C1 segment of cervical spinal cord (tissue), 14 donors: ENCODE measurements at places on chromosomes 12 and 14.

DNA sequence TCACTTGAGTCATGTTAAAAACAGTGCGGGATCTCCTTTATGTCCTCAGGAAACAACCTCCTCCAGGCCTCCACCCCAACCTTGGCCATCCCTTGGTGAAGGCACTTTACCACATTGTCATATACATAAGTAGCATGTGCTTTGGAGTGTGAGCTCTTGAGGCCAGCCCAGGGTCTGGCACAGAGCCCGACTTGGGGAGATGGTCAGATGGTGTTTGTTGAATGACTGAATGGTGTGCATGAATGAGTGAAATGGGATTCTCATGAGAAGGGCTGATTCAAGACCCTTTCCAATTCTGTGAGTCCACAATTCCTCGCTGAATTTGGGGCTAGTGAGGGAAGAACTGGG, 52.9 kb upstream of the DLK1 start:
- no peak for DNase-seq

- DNase-seq, result no peak
These were observed 5.6 kb downstream of the DAZAP2 start for GRCh38 chr12:51244269-51244668.

- DNase-seq, result no peak
These were observed 6.8 kb upstream of the ATG14 start for GRCh38 chr14:55418411-55418810.

DNA sequence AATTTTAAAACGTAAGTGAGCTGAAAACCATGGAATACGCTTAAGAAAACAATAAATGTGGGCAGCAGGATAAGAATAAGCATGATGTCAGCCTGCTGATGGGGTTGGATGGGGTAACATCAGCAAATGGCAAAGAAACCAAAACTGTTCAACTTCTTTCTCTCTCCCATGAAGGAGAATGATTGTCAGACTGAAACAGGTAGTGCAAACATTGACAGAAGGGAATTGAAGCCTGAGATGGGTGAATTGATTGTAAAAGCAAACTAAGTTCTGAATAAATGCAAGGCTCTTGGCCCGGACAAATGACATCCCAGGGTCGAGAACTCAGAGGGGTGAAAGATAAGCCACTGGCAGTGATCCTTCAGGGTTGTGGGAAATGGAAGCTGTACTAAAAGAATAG, 182.6 kb downstream of the ETV6 start:
- no peak for DNase-seq

DNA sequence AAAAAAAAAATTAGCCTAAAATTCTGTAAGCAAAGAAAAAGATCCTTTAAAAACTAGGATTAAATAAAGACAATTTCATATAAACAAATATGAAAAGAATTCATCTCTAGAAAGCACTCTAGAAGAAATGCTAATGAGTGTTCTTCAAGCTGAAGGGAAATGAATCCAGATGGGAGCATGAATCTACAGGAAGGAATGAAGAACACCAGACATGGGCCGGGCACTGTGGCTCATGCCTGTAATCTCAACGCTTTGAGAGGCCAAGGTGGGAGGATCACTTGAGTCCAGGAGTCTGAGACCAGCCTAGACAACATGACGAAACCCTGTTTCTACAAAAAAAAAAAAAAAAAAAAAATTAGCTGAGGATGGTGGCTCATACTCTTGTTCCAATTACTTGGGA, 297.2 kb downstream of the FBXL14 start:
- no peak for DNase-seq

DNA sequence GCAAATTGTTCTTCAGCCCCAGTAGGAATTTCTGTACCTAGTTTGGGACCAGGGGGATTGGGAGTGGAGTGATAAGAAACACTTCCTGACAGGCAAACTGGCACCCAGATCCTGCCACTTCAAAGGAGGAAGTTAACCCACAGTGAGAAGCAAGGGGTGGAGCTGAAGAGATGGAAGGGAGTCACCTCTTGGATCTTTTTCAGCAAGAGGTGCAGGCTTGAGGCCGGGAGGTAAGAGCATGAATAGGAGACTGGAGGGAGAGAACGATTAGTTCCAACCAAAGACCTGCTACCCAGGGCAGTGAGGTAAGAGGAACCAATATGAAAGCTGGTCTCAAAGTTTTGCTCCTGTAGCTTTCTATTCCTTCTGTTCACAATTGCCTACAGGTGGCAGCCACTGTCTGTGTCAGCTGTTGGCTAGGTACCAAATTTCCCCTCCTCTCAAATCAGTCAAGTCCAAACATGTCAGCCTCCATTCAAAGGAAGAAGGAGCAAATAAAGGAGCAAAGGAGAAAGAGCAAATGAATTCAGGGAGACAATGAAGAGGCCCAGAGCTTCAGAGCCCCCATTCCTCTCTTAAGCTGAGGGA, 14.9 kb upstream of the TAC3 start:
- DNase-seq, result no peak
